Stimulated activated CD4-positive, alpha-beta T cell treated with anti-CD3 and anti-CD28 coated beads, Interleukin-4, amount 100 ng/mL, for 4 hours (primary cell): ENCODE measurements at places on chromosomes 3 and 15.

DNA sequence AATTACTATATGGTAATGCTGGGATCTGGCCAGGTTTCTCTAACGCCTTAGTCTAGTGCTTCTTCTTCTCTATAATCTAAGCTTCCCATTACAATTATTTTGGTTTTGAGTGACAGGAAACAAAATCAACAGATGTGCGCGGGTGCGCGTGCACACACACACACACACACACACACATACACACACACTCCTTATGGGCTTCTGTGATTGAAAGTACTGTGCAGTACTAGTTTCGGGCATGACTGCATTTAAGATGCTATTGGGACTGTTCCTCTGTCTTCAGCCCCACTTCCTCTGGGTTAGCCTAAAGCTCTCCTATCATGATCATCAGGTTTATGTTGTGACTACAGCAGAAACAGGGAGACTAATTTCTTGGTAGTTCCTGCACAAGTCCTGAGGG, 32.2 kb downstream of the EPHB1 start:
- no peak for DNase-seq

- DNase-seq, result no peak
Observed at GRCh38 chr15:73723191-73723590, 30.0 kb downstream of the INSYN1 start.

DNA sequence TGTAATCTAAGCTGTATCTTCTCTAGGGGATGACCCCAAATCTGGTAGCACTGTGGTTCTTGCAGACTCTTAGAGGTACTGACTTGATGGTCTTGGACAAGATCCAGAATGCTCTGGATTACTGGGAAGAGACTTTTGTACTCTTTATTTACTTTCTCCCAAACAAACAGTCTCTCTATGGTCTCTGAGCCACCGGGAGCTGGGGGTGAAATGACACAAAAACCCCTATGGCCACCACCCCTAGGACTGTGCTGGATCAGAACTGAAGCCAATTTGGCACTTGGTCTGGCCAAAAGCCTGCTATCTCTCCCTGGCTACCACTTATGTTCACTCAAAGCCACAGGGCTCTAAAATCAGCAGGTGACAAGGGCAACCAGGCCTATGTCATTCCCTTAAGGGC, 50.2 kb upstream of the SI start:
- DNase-seq, result no peak

DNA sequence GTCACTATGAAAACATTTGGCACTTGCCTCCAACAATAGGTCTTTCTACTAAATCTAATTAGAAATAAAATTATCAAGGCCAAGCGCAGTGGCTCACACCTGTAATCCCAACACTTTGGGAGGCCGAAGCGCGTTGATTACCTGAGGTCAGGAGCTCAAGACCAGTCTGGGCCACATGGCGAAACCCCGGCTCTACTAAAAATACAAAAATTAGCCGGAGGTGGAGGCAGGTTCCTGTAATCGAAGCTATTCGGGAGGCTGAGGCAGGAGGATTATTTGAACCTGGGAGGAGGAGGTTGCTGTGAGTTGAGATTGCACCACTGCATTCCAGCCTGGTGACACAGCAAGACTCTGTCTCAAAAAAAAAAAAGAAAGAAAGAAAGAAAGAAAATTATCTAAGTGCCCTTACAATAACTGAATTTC, 1.6 kb upstream of the PLD1 start:
- no peak for DNase-seq

GRCh38 chr3:87246662-87247429, 19.7 kb downstream of the CHMP2B start:
- no peak for DNase-seq

DNA sequence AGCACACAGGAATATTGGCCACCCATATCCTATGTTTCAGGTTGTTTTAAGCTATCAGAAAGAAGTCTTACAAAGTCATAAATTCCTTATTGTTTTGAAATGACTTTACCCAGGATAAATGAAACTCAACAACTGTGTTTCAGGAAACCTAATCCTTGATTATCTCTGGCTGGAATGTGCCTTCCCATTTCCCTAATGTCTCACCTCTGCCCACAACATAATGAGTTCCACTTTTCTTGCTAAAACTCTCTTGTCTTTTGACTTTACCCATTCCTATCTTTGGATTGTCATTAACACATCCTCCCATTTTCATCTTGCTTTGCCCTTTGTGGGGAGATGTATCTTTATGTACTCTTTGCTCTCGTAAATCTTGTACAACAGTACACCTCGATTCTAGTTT, 200.0 kb upstream of the DNAJC19 start:
- DNase-seq, result no peak

- DNase-seq, result no peak
Observed at GRCh38 chr15:61857169-61857829, 202.9 kb downstream of the VPS13C start.

- no peak for DNase-seq
Observed at GRCh38 chr15:46556010-46556409, 921.2 kb downstream of the SQOR start.

DNA sequence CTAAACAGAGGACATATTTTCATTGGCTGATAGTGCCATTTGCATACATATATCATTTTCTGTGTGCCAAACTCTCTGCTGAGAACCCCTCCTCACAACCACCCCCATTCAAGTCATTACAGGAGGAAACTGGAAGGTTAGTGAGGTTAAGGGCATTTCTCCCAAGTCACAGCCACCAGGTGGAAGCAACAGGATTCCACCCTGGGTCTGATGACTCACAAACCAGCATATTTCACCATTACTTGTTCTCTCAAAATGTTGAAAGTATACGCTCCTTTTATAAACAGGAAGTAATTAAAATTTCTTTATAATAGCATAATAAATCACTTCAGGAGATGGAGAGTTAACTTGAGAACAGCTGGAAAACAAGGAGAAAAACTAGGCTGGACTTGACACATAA, 398.6 kb upstream of the WNT5A start:
- DNase-seq, result no peak

DNA sequence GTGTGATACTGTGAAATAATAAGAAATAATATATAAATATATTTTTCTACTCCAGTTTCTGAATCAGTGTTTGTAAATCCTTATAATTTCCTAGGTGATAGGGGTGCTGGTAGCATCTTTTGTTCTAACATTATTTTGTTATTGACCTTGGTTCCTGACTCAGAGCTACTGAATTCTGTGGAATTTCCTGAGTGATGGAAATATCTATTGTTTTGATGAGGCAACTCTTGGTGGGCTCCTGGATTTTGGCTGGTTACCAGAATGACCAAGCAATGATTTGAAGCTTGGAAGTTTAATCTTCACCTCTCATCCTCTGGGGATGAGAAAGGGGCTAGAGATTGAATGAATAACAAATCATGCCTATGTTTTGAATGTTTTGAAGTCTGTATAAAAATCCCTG, 377.3 kb downstream of the LPP start:
- DNase-seq, result no peak
